ENCODE measurements at places on chromosomes 3 and 15.

DNA sequence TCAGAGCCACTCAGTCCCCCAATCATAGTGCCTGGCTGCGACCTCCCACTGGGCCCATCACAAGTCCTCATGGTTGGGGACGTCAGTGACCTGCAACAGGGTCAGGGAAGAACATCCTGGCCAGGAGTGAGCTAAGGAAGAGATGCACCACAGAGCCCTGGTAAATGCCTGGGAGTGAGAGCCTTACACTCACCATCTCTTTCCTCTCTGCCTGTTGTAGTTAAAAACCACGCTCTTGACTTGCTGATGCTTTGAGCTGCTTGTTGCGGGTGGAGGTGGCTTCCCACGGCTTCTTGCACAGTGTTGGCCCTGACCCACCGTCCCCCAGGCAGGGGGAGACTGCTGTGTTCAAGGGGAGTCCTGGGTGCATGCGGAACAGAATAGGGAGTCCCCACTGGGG, 91.1 kb upstream of the RGMA start:
- no peak for DNase-seq

DNA sequence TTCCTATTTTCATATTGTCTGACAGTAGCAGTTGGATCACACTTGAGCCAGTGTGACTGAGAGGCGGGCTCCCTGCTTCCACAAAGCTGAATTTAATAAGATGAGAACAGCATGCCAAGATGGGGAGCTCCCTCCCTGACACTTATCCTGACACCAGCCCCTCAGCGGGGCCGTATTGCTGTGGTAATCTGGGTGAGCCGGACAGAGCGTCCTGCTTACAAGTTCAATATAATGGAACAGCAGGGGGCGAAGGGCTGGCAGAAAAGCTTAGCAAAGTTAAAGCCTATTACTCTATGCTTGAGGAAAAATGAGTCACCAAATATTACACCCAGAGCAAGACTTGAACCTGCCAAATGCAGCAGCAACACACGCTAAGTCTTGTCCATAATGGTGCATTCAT, 163.8 kb upstream of the CMC1 start:
- no peak for DNase-seq

DNA sequence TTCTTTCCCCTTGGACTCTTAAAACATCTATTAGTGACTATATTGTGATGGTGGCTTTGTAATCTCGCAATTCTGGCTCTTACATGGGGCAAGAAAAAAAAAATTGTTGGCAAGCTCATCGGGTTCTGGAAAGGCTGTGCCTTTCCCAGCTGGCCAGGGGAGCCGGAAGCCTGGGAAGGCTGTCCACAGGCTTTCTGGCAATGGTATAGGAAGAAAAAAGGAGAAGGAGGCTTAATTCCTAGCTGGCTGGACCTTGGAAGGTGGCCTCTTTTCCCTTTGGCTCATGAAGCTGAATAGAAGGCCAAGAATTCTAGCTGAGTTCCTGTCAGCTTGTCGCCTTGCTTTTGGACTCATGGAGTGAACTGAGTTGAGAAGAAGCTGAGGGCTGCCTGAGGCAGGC, 243.5 kb upstream of the SEMA6D start:
- DNase-seq = no peak

DNA sequence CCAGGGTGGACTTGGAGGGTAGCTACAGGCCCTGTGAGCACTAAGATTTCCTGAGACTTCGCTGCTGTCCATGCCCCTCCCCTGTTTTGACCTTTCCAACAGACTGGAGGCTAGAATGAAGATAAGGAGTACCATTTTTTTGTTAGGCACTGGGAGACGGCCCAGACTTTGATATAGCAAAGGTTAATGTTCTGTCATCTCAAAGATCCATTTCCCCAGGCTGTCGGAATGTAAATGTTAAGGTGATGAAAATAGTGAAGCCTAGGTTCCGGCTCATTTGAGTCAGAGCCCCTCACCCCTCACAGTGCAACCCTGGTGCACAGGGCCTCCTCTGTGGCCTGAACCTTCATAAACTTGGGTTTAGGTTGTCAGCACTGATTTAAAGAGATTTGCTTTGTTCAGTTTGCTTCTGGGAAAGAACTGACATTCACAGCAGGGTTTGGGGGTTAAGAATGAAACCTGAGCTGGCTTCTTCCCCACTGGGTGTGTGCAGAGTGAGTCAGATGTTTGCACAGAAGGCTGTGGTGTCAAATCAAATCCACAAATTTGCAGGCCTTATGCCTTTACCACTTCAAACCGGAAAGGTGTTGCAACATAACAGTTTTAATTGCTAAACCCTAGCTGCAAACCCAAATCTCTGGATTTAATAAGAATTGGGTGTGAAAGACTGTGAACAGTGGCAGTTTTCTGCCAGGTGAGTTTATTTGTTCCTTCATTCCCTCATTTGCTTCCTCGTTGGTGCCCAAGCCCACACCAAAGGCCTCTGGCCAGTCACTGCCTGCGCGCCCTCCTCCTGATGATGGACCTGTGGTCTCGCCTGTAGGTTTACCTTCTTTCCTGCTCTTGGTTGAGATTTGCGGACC, 20.6 kb upstream of the KCTD6 start:
- DNase-seq = no peak

GRCh38 chr15:95298729-95299128, 1031.8 kb upstream of the NR2F2 start:
- DNase-seq = no peak

DNA sequence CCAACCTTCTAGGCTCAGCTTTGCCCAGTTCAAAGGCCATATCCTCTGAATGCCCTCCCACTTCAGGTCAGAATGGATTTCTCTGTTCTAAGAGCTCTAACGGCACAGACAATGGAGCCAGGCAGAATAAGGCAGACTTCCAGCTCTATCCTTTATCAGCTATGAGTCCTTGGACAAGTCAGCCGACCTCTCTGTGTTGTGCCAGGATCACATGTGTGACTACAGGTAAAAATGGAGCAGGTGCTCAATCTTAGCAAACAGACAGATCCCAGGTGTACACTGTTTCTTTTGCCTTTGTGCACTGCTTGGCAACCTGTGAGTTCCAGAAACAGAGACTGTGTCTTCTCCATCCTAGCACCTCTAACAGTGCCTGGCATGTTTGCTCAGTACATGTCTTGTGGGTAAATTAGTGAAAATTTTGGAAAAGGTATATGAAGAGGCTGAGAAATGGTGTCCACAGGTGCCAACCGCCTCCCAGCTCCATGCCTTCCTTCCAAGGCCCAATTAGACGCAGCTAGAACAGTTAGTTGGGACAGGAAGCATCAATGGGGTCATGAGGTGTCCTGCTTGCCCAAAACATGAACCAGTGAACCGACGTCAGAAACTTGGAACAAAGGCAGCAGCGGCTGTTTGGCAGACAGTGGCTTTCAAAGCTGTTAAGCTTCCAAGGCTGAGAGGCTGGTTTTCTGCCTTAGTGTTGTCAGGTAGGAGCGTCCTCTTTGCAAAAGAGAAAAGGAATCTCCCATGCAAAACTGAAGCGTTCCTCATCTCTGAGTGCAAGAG, 28.7 kb downstream of the TLE3 start:
- no peak for DNase-seq

DNA sequence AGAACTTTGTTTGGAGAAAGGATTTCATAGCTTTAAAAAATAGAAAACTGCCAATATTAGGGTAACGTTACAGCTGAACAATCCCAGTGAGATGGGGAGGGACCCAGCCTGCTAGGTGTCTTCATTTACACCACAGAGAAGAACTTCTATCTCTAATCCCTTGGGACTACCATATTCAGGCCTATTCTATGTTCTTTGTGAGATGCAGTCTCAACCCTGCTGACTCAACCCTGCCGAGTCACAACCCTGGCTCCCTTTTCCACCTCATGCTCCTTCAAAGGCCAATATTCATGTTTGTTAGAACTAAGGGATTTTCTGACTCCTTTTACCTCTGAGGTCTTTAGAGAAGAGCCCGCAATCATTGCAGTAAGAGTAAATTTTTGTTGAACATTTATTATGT, 350.5 kb downstream of the EPHB1 start:
- no peak for DNase-seq

- DNase-seq = no peak
Observed at GRCh38 chr3:45057557-45057956, 31.5 kb downstream of the CLEC3B start.

- no peak for DNase-seq
Observed at GRCh38 chr3:99549957-99550603, 88.3 kb upstream of the COL8A1 start.

GRCh38 chr3:78285032-78285728, 1245.3 kb downstream of the ROBO2 start:
- no peak for DNase-seq

- DNase-seq = no peak
Observed at GRCh38 chr15:51374131-51374530, 32.7 kb downstream of the GLDN start.

GRCh38 chr3:128453501-128454309, 13.0 kb downstream of the DNAJB8 start:
- no peak for DNase-seq

DNA sequence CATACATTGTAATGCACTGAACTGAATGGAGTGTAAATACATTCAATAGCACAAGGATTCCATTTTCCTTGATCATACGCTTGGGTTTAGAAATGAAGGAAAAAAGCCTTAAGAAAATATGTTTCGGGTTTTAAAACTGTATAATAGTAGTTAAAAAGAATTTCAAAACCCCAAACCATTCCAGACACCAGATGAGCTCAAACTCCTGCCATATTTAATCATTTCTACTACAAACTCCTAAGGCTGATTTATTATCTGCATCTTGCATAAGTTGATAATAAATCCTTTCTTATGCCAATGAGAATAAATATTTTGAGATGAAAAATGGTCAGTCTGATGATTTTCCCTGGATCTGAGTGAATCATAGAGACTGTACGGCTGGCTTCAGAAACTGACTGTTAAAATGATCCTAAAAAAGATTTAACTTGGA, 51.0 kb downstream of the NR1D2 start:
- DNase-seq = no peak

GRCh38 chr3:57078635-57079473, 18.4 kb downstream of the SPATA12 start:
- DNase-seq = no peak

- no peak for DNase-seq
Observed at GRCh38 chr3:172680684-172681083, 30.2 kb downstream of the NCEH1 start.

- DNase-seq = peak; percentile 59
Observed at GRCh38 chr15:99104788-99105513, at the start of gene SYNM. TSS of gene SYNM (plus strand) at chr15:99105080. CDS start at chr15:99105200, 120 bp downstream.

GRCh38 chr3:19149368-19149767, 1.1 kb downstream of the KCNH8 start:
- no peak for DNase-seq

All from activated CD4-positive, CD25-positive, alpha-beta regulatory T cell treated with anti-CD3 and anti-CD28 coated beads, Interleukin-2, amount 50 U/mL, for 72 hours (primary cell).